Stimulated activated naive CD4-positive, alpha-beta T cell treated with Interleukin-2 at 50 U/mL for 16 hours (primary cell): ENCODE measurements at places on chromosomes 3 and 15.

DNA sequence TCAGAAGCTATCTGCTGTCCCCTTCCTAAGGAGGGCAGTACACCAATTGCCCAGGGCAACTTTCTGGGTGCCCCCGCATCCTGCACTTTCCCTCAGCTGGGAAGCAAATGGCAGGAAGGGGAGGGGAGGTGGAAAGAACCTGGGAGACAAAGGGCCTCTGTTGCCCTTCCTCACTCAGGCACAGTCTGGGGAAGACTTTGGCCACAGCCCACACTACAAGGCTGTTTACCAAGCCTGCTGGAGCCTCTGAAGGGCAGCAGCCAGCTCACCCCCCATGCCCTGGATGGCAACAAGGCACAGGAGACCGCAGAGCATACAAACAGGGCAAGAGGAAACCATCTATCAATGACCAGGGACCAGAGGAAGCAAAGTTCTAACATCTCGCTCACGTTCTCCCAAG is 42.4 kb downstream of the ARRDC4 start:
- DNase-seq = no peak

DNA sequence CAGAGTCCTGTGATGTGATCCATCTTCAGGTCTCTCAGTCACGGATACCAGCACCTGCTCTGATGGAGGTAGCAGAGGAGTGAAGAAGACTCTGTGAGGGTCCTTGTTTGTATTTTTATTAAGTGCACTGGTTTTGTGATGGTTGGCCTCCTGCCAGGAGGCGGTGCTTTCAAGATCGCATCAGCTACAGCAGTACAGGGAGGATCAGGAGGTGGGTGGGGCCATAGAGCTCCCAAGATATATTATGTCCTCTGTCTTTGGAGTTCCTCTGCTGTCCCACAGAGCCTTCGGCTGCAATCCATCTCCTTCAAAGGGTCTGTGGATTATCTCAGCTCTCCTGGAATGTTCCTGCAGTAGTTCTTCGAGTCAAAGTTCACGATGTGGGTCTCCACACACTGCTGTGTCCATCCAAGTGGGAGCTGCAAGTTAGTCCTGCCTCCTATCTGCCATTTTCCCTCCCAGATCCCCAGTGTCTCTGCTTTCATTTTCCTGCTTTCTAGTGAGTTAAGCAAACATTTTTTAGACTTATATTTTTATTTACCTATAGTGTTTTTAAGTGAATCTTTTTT is 54.7 kb downstream of the TM2D3 start:
- DNase-seq = no peak

DNA sequence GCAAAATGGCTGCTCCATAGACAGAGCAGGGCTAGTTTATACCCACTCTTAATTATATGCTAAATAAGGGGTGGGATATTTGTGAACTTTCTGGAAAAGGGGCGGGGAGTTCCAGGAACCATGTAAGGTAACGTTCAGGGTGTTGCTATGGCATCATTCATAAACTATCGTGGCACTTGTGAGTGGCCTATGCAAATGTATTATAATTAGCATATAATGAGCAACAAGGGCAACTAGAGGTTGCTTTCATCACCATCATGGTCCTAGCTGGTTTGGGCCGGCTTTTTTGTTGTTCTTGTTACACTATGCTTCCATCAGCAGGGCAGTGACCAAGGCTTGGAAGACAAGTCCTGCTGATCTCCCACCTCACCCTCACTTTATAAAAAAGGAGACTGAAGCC is 43.2 kb upstream of the FGD5 start:
- DNase-seq = no peak

DNA sequence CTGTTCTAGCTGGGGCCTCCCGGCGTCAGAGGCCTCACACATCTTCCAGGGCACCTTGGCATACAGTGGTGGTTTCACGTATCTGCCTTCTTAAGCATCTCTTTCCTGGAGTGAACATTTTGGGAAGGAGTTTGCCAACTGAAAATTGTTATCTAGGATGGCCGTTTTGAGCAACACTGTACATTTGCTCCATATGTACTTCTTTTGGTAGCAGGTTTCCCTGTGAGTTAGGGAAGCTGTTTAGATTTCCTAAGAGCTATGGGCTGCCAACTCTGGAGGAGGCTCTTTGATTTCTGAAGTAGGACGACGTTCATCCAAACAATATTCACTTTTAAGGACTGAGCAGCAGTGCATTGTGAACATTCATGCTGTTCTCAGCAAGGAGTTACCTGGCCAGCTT is 665.9 kb downstream of the SQOR start:
- no peak for DNase-seq
